Testis (tissue), 5 donors: ENCODE measurements at places on chromosomes 12 and 14.

- no peak for DNase-seq
- no peaks in the 10 kb centered on the region for H3K27me3 ChIP-seq
- no peak overlapping the region for H3K4me3 ChIP-seq
- H3K27ac ChIP-seq = no peak overlapping the region
These were observed 34.9 kb downstream of the AEBP2 start for GRCh38 chr12:19474147-19474546.

- no peak overlapping the region for H3K4me3 ChIP-seq
- H3K27me3 ChIP-seq = no peaks in the 10 kb centered on the region
These were observed 42.8 kb upstream of the AMIGO2 start for GRCh38 chr12:47122602-47123001.

DNA sequence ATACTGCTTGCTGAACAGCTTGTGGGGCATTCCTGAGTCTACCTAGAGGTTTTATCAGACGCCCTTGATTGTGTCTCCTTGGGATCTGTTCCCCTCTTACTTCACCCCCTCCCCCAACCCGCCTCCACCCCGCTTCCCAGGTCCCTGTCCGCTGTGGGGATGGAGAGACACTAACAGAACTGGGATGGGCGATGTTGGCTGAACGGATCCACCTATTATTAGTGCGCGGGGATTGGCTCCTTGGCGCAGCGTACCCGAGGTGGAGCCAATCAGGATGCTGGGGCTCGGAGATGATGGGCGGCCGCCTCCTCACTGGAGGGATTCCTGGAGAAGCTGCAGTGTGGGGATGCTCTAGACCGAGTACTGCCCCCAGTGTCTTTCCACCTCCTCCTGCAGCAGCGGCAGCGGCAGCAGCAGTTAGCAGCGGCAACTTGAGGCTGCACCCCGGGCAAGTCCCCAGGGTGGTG, at the start of gene SYT1:
SYT1 (plus strand) TSS at position 372 of the 467 bp plus-strand sequence.
- no peaks in the 10 kb centered on the region for H3K36me3 ChIP-seq
- H3K27ac ChIP-seq = no peak within 1 kb of the TSS
- H3K27me3 ChIP-seq = no peaks in the 10 kb centered on the region
- H3K4me3 ChIP-seq = peak within 1 kb of the TSS; percentile 40
- DNase-seq = peak; percentile 64

DNA sequence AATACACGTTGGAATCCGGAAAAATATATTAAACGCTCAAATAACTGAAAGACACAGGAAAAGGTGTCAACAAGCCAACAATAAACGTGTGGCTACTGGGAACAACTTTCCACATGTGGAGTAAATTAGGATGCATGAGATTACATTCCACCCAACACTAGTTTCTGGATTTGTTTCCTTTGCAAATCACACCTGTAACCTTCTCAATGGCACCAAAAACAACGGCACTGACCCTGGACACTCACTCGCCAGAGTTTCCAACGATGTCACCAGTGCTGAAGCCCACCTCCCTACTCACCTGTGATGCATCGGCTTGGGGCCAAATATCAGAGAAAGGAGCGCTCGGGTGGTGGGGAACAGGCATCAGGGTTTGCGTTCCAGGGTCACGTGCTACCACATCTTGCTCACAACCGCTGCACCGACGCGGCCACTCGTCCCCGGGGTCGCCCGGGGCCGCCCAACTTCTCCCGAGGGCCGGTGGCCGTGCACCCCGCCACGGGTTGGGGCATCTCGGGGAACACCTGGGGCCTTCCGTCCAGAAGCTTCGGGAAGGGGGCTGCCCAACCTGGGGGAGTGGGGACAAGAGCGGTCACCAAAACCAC, 629 bp downstream of the PRDM4 start:
- H3K4me3 ChIP-seq = peak overlapping the region; percentile 77
- DNase-seq = peak; percentile 43

DNA sequence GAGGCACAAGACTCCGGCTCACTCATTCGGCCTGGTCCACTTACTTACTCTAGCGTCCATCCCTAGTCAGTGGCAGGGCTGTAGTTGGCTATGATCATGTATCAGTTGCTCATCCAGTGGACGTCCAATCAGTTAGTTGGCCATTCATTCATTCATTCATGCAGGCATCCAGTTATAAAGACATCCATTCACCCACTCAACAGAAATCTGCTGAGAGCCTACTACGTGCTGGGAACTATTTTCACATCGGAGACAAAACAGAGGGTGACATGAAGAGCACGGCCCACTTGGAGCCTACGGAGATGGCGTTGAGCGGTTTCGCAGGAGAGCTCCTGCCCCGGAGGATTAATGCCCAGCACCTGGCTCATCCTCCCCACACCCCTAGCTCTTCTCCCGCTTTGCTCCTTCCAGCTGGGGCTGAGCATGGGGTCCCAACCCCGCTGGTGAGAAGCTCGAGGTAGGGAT, 49.7 kb downstream of the SNAPC1 start:
- no peaks in the 10 kb centered on the region for H3K4me1 ChIP-seq
- H3K27ac ChIP-seq = no peak overlapping the region
- no peaks in the 10 kb centered on the region for H3K36me3 ChIP-seq
- no peaks in the 10 kb centered on the region for H3K27me3 ChIP-seq

DNA sequence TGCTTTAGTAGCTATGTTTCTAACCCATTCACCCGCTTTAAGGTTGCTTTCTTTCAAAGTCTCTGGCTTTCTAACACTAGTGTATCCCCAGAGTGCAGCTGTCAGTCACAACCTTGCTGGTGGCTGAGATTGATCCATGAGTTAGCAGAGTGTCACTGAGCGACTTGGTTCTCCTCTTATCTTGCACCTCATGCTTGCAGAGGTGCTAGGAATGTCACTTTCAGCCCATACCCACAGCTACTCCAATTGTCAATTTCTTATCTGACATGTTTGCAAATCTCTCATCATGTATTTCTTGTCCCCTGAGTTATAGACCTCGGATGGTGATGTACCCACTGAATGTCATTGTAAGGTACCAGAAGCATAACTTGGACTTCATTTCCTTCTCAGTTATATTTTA, 1110.2 kb downstream of the GALC start:
- no peaks in the 10 kb centered on the region for H3K36me3 ChIP-seq
- no peaks in the 10 kb centered on the region for H3K27me3 ChIP-seq
- no peak overlapping the region for H3K27ac ChIP-seq
- H3K4me1 ChIP-seq = no peaks in the 10 kb centered on the region

GRCh38 chr14:54562334-54562733, 4.6 kb upstream of the SAMD4A start:
- no peaks in the 10 kb centered on the region for H3K27me3 ChIP-seq
- DNase-seq = no peak
- H3K4me3 ChIP-seq = no peak overlapping the region
- H3K4me1 ChIP-seq = peaks cover 5% of the 10 kb centered on the region

DNA sequence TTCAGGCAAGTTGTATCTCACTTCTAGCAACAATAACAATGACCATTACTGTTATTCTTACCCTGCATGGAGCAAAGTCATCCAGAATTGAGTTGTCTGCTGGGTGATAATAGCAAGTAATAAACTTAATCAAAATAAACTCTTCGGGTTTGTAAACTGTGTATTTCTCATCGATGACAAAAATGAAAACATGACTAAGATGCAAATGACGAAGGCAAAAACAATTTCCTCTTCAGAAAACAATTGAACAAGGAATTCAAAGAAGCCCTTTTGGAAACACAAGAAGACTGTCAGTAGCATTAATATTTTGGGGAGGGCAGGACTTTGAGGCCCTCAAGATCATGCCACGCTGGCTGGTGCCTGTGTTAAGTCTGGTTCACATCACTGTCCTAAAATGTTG, 232.0 kb downstream of the BTG1 start:
- H3K36me3 ChIP-seq = no peaks in the 10 kb centered on the region
- H3K4me3 ChIP-seq = no peak overlapping the region
- no peak for DNase-seq
- no peaks in the 10 kb centered on the region for H3K4me1 ChIP-seq
- H3K27me3 ChIP-seq = no peaks in the 10 kb centered on the region

DNA sequence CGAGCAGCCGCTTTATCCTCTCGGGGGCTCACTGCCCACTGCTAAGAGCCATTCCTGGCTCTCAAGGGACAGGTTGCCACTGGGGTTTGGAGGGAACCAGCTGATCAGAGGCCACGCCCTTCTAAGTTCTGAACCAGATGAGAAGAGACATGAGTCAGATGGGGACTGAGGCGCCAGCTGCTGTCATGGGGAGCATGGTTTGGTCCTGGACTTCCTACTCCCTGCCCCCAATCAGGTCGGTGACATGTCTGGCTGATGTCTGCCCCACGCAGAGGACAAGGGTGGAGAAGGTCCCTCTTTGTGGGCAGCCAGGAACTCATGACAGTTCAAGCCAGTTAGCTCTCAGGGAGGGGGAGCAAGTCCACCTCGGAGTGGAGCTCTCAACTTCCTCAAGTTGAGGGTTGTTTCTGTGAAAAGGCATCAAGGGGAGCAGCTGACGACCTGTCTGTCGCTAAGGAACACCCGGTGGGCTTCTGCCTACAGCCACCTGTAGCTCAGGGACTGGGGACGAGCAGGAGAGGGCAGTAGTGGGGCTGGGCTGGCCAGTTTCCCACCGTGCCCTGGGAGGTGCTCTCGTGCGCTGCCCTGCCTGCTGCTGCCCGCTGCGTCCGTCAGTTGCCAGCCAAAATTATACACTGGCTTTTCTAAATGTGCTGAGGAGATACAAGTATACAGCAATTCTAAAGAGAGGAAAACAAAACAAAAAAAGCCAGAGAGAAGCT, 20.5 kb downstream of the PSMC1 start:
- no peak overlapping the region for H3K4me3 ChIP-seq
- no peaks in the 10 kb centered on the region for H3K36me3 ChIP-seq
- H3K27ac ChIP-seq = no peak overlapping the region
- peaks cover 19% of the 10 kb centered on the region for H3K4me1 ChIP-seq

DNA sequence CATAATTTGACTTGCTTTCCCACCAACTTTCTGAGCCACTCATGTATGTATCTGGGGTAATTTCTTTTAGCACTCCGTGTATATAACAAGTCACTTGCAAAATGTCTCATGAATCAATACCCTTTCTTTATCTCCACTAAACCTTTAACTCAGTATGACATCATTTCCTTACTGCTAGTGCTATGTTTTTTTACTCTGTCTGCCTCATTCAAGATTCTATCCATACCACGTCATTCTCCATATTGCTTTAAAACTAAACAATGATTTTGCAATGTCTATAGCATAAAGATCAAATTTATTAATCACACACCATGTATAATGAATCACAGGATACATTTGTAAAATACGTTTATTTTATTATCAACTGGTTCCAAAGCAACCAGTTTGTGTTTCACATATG, 178.2 kb downstream of the PIK3C2G start:
- no peak for DNase-seq
- no peak overlapping the region for H3K4me3 ChIP-seq
- H3K4me1 ChIP-seq = no peaks in the 10 kb centered on the region
- H3K36me3 ChIP-seq = no peaks in the 10 kb centered on the region
- H3K27ac ChIP-seq = no peak overlapping the region

GRCh38 chr12:101698800-101699347, 1.4 kb downstream of the CHPT1 start:
- H3K4me1 ChIP-seq = peaks cover 13% of the 10 kb centered on the region
- no peak for DNase-seq
- no peaks in the 10 kb centered on the region for H3K36me3 ChIP-seq
- H3K27ac ChIP-seq = peak overlapping the region; percentile 94

- H3K4me1 ChIP-seq = no peaks in the 10 kb centered on the region
- H3K27ac ChIP-seq = no peak overlapping the region
- no peak overlapping the region for H3K4me3 ChIP-seq
- no peak for DNase-seq
- no peaks in the 10 kb centered on the region for H3K36me3 ChIP-seq
- no peaks in the 10 kb centered on the region for H3K27me3 ChIP-seq
These were observed 256.9 kb downstream of the SYT1 start for GRCh38 chr12:79121486-79121885.

GRCh38 chr14:101535701-101536207, 25.5 kb upstream of the DIO3 start:
- DNase-seq = no peak
- H3K27me3 ChIP-seq = no peaks in the 10 kb centered on the region
- H3K4me3 ChIP-seq = no peak overlapping the region
- no peak overlapping the region for H3K27ac ChIP-seq
- H3K36me3 ChIP-seq = no peaks in the 10 kb centered on the region
- H3K4me1 ChIP-seq = no peaks in the 10 kb centered on the region

- DNase-seq = no peak
- H3K4me1 ChIP-seq = peaks cover 3% of the 10 kb centered on the region
- no peaks in the 10 kb centered on the region for H3K36me3 ChIP-seq
- no peak overlapping the region for H3K27ac ChIP-seq
- H3K27me3 ChIP-seq = no peaks in the 10 kb centered on the region
These were observed 138.7 kb upstream of the PLEKHA5 start for GRCh38 chr12:18990856-18991255.

DNA sequence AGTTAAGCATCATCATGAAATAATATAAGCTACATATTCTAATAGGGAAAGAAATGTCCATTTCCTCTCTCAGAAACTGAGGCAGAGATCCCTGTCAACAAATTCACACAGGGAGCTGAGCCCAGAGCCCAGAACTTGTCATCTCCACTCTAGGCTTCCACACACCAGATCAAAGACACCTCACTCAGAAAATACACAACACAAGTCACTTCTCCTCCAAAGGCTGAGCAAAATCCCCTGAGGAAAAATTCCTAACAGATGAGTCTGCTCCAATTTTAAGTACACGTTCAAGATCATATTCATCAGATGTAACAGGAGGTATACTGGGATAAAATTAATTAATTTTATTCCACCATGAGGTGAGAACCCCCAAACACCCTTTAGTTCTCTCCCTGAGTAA, 227.3 kb downstream of the DPF3 start:
- no peak for DNase-seq
- no peak overlapping the region for H3K27ac ChIP-seq
- no peaks in the 10 kb centered on the region for H3K36me3 ChIP-seq
- H3K4me3 ChIP-seq = no peak overlapping the region
- no peaks in the 10 kb centered on the region for H3K4me1 ChIP-seq
- H3K27me3 ChIP-seq = no peaks in the 10 kb centered on the region
